ENCODE measurements at places on chromosomes 4 and X. TPM values are rescaled to one million over a fixed set of nuclear protein-coding genes. Genes with fewer than 3 reads are reported as not detected.

The SATL1 gene
- 0.17 TPM for total RNA-seq

The SLIT2 gene
- 11.7 TPM for total RNA-seq

The TRAM1L1 gene
- 1.2 TPM for total RNA-seq

The FAT1 gene
- total RNA-seq, result 137 TPM

The SPANXA2 gene
- not detected for total RNA-seq

The DDIT4L gene
- total RNA-seq, result 6.4 TPM

The MAGEA9B gene
- total RNA-seq, result not detected

The FAT4 gene
- total RNA-seq, result 5.0 TPM

The MSX1 gene
- total RNA-seq, result not detected

The ADAMTS3 gene
- 3.2 TPM for total RNA-seq

The AGA gene
- total RNA-seq, result 8.1 TPM

The GLRA3 gene
- total RNA-seq, result not detected

The SYN1 gene
- total RNA-seq, result 14.1 TPM

The MAGEA11 gene
- total RNA-seq, result not detected

The SRPX2 gene
- not detected for total RNA-seq

The HELT gene
- total RNA-seq, result 0.35 TPM

The NR0B1 gene
- total RNA-seq, result 0.15 TPM

The CENPI gene
- 22.5 TPM for total RNA-seq

The CXCL8 gene
- not detected for total RNA-seq

The CLNK gene
- not detected for total RNA-seq

The NSG1 gene
- total RNA-seq, result 56.6 TPM

The SMIM10 gene
- total RNA-seq, result 2.3 TPM

The SASH3 gene
- not detected for total RNA-seq

The TAF7L gene
- not detected for total RNA-seq

Data from H1 (cell line).